ENCODE measurements at places on chromosomes 2 and 18.

DNA sequence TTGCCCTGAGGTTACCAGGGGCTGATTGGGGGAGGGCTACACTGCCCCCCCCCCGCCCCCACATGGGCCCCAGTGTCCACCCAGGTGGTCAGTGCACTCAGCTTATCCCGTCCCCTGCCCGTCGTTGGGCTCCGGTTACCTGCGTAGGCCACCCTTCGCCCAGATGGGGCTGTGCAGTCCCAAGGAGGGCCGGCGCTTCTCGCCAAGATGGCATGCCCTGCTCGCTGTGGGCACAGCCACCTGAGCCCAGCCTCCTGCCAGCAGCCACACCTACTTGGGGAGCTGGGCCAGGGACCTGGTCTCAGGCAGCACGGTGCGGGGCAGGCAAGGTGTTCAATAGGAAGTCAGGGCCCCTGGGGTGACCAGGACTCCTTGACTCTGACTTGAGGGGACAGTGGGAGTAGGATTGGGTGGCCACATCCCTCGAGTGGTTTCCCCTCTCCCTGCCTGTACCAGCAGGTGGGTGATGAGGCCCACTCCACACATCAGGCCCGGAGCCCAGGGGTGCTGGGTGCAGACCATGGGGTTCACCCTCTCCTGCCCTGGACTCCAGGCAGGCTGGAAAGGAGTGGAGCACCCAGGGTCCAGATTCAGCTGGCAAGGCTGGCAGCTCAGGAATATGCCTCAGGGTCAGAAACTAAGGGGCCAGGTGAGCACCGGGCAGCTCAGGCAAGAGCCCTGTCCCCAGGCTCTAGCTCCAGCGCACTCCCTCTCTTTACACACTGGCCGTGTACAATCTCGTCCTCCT lies 170.3 kb downstream of the GLI2 start:
- no peak for DNase-seq

DNA sequence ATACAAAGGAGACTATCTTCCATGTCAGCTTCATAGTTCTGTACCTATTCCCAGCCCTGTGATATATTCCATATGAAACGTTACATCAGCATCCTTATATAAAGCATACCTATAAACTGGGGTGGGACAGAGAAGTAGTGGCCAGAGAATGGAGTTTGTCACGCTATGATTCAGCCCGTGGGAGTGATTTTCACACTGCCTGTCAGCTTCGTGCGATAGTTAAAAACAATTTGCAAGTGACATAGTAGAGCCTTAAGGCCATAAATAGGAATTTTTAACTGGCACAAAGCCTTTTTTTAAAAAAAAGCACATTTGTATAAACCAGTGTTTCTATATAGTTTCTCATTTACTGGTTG lies 30.2 kb downstream of the PKP4 start:
- no peak for DNase-seq

GRCh38 chr18:48590678-48591077 lies 51.8 kb downstream of the CTIF start:
- no peak for DNase-seq

DNA sequence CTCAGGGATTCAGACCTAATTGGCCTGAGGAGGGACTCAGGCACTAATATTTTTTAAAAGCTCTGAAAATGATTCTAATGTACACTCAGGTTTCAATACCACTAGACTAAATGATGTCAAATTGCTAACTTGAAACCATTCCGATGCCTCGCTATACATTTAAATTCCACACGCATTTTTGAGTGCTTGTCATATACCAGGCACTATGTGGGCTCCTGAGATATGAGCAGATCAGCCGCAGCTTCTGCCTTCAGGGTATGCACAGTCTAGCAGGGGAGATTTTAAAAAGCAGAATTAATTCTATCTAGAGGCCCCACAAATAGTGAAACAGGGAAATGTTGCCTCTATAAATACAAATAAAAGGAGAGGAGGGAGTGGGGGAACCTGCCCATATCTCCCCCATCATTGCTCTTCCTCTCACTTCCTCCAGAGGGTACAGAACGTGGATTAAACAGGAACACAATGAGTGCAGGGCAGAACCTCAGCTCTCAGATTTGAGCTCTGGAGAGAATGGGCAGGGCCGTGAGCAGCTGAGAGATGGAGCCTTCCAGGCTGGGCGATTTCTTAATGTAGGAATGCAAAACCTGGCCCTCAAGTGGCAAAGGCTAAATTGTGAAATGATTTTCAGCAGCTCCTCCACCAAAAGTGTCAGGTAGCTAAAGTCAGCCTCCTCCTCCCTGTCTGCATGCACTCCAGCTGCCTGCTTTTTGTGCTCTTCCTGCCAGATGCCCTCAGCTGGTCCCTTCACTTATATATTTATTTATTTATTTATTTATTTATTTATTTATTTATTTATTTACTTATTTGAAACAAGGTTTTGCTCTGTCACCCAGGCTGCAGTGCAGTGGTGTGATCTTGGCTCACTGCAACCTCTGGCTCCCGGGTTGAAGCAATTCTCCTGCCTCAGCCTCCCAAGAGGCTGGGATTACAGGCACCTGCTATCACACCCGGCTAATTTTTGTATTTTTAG lies 24.6 kb upstream of the LBH start:
- no peak for DNase-seq

GRCh38 chr2:54691445-54692135 lies 31.9 kb upstream of the EML6 start:
- DNase-seq = no peak
